Left forelimb (tissue), 1 donor: ENCODE measurements at places on chromosomes 3 and 15.

DNA sequence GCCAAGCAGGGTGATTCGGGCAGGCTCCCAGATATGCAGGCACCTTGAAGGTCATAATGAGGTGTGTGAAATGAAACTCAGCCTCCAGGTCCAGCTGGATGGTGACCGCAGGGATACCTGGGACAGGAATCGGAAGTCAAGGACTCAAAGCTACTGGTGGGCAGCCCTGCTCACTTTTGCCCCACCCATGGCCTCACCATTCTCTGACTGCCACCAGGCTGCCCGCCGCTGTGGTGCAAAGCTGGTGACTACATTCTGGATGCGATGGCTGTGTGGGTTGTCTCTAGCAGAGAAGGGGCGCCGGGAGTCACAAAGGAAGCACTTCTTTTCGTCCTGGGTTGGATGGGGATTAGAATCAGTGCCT, 795 bp downstream of the LAMB2 start:
- no peak for DNase-seq

DNA sequence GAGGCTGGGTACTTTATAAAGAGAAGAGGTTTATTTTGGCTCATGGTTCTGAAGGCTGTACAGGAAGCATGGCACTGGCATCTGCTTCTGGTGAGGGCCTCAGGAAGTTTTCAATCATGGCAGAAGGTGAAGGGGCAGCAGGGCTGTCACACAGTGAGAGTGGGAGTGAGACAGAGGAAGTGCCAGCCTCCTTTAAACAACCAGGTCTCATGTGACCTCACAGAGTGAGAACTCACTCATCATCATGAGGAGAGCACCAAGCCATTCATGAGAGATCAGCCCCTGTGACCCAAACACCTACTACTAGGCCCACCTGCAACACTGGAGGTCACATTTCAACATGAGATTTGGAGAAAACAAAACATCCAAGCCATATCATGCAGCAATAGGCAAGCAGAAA, 9.3 kb upstream of the RFTN1 start:
- DNase-seq, result no peak

DNA sequence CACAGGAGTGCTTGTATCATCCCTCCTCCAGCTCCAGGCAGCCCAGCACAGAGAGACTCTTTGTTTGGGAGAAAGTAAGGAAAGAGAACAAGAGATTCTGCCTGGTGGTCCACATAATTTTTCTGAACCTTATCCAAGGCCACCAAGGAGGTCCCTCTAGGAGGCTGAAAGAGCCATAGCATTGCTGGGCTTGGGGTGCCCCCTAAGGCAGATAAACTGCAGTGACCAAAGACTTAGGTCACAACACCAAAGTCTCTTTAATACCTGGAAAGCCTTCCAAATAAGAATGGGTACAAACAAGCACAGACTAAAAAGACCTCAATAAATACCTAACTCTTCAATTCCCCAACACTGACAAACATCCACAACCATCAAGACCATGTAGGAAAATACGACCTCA, 310.2 kb upstream of the PPP2R3A start:
- DNase-seq, result no peak

DNA sequence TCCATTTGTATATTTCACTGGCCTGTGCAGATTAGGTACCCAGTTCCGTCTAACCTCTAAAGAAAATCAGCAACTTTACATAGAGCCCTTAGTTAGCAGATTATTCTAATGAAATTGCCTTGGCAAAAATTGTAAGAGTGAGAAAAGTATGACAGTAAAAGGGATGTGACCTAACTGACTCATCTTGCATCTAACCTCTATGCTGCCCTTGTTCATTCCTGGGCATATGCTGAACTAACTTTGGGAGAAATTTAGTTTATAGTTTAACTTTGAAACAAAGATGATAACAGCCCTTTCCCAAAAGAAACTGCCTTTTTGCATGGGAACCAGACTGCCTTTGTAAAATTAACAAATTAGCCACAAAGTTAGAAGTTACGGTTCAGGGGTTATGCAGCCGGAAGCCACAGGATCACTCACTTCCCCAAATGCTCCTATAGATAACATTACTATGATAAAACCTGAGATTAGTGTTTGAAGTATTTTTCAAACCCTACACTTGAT, 839.8 kb upstream of the ALCAM start:
- no peak for DNase-seq

DNA sequence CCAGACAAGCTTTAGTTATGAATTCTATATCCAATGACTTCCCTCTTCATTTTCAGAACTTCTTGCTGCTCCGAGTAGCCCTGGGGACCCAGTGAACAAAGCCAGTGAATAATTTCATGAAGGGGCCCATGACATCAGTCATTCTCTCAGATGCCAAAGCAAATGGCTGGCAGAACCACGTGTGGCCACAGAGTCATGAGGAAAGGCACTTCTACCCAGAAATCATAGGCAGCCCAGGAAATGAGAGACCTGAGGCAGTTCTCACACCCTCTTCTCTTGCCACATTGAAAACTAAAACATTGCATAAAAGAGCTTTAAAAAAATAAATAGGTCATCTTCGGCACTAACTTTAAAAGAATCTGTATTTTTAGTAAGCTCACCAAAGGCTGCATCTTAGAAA, 4.3 kb upstream of the UACA start:
- DNase-seq, result no peak

DNA sequence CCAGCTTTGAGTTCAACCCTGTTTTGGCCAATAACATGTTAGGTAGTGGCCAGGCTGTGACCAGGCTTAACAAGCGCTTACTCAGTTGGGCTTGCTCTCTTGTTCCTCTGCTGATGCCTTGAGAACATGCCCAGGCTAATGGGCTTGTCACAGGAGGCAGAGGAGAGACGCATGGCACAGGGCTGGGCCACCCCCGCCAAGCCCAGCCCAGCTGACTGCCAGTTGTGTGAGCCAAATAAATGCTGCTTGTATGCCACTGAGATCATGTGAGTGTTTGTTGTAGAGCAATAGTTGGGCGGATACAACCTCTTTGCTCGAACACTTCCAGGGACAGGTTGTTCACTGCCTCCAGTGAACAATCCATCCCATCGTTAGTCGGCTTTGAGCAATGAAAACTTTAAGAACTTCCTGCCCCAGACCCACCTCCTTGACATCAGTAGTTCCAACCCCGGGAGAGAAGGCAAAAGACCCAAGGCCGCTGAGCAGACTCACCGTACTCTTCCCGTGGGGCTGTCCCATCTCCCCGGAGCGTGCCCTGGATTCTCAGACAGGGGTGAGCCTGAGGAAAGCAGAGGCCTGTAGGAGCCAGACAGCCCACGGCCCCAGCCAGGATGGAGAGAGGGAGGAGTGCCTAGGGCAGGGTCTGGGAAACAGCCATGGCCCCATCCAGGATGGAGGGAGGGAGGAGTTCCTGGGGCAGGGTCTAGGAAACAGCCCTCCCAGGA, 4.1 kb downstream of the PLA2G4F start:
- no peak for DNase-seq

DNA sequence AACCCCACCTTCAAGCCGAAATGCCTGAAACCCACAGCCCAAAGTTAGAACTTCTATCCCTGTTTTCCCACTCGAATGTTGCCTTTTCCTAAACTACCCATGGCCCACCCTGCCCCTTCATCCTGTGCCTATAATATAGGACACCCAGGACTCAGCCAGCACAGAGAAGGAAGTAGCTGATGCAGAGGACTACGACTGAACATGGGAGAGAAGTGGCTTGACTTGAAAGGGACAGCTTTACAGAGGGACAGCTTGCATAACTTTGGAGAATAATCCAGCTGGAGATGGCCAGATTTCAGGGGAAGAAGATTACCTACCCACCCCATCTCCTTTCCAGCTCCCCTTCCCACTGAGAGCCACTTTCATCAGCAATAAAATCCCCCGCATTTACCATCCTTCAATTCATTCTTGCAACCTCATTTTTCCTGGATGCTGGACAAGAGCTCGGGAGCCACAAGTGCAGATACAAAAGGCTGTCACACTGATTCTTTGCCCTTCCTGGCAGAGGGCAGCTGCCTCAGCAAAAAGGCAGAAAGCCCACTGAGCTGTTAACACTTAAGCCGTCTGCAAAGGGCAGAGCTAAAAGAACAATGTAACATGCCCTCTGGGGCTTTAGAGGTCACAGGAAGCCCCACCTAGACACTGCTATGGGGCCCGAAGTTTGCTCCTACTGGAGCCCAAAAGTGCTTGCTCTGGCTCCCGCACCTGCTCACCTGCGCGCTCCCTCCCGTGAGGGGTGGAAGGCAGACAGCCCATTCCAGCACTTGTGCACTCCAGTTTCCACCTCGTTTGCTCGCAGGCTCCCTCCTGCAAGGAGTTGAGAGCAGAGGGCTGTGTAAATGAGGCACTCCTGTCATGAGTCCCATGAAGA, 224.0 kb downstream of the TBC1D5 start:
- DNase-seq, result no peak

DNA sequence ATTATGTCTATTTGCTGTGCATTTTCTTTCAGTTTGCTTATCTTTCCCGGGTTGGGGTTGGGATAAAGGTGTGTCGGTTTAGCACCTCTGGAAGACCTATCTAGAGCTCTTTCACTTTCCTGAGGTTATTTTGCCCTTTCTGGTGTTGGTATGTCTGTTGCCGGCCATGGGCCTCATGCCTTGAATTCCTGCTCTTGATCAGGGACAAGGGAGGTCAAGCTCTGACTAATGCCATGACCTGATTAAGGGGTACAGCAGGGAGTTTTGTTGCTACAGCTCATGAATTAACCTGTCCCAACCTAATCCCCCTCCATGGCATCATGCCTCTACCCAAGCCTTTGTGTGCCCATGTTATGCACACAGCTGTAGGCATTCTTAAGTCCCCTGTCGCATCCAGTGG, 70.5 kb upstream of the GOLGA6B start:
- no peak for DNase-seq

DNA sequence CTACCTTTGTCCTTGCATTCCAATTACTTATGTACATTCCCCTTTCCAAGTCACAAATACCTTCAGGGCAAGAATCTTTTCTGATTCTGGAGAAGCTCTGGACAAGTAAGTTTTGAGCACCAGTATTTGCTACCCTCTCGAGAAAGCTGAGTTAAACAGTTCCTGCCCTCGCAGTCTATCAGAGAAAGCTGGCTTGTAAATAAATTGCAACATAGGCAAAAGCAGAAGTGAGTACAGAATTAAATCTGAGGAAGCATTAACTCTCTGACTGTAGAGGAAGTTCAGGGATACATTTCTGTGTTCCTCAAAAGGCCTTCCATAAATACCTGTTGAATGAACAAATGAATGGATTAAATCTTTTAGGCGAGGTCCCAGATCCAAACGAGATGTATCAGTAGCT, 1.2 kb downstream of the OSBPL11 start:
- no peak for DNase-seq

DNA sequence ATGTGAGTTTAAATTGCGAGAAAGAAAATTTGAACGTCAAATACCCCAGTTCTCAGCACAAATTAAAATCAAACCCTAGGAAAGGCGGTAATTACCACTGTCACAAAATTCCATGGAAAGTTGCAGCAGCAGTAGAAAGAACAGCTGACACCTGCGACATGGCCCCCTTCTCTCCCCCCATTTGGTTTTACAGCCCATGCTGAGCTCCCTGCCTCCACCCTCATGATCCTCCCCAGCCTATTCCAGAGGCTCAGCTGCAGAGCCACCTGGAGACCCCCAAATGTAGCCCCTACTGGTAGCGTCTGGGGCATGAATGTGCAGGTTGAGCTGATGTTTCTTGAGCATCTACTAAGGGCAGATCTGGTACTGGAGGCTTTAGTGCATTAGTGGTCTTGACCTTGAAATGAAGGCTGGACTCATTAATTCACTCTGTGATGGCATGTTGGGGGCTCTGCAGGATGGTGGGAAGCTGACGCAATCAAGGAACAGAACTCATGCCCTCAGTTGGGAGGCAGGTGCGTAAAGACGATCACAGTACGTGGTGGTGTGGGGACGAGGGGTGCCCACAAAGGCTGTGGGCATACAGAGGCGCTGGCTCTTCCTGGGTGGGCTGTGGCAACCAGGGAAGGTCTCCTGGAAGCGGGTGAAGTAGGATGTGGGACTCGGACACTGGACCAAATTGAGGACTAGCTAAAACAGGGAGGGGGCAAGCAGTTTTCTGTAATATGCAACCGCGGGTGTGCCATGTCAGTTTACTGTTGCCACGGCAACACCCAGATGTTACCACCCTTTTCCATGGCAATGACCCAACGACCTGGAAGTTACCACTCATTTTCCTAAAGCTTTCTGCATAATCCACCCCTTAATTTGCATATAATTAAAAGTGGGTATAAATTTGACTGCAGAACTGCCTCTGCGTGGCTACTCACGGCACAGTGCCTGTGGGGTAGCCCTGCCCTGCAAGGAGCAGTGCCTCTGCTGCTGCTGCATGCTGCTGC, 39.8 kb downstream of the PRKCD start:
- DNase-seq, result no peak

- no peak for DNase-seq
Observed at GRCh38 chr3:116939550-116939949, 230.0 kb downstream of the TUSC7 start.

GRCh38 chr15:92586966-92587365, 68.6 kb downstream of the FAM174B start:
- no peak for DNase-seq

GRCh38 chr15:74489518-74490338, 28.8 kb upstream of the UBL7 start:
- peak; percentile 68 for DNase-seq

DNA sequence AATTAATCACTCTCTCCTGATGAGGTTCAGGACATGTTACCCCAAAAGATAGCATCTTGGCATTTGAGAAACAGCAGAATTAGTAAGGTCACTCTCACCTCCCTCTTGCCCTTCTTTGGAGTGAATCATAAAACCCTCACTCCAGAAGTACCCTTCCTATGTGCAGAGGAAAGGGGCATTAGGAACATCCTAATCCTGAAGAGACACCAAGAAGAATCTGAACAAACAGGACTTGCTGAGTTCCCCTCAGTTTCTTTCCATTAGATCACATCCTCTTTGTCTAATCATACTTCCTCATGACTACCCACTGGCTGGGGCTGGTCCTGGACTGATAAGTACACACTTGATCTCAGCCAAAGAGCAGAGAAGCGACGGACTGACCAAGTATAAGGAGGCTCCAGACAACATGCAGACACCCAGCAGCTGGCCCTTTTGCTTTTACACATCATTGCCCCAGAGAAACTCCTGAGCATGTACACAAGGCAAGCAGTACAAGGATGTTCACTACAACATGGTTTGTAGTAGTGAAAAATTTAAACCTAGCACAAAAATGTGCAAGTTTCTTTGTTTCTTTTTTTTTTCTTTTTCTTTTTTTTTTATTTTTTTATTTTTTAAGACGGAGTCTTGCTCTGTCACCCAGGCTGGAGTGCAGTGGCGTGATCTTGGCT, 15.0 kb upstream of the TM6SF1 start:
- no peak for DNase-seq

- no peak for DNase-seq
Observed at GRCh38 chr15:63991706-63992105, 54.6 kb downstream of the DAPK2 start.

GRCh38 chr3:147359177-147360050, 46.9 kb downstream of the ZIC4 start:
- no peak for DNase-seq

GRCh38 chr15:34206011-34206410, 3.9 kb downstream of the KATNBL1 start:
- DNase-seq, result no peak
